Esophagus muscularis mucosa (tissue), 4 donors: ENCODE measurements at places on chromosomes 3 and 15. TPM values are rescaled to one million over a fixed set of nuclear protein-coding genes. Genes with fewer than 3 reads are reported as not detected.

GRCh38 chr3:45226206-45226915 lies at the start of gene TMEM158:
Gene TMEM158, minus strand, starts transcription at chr3:45226287. Its CDS starts 260 bp downstream, at chr3:45226027.
- no peak for DNase-seq

DNA sequence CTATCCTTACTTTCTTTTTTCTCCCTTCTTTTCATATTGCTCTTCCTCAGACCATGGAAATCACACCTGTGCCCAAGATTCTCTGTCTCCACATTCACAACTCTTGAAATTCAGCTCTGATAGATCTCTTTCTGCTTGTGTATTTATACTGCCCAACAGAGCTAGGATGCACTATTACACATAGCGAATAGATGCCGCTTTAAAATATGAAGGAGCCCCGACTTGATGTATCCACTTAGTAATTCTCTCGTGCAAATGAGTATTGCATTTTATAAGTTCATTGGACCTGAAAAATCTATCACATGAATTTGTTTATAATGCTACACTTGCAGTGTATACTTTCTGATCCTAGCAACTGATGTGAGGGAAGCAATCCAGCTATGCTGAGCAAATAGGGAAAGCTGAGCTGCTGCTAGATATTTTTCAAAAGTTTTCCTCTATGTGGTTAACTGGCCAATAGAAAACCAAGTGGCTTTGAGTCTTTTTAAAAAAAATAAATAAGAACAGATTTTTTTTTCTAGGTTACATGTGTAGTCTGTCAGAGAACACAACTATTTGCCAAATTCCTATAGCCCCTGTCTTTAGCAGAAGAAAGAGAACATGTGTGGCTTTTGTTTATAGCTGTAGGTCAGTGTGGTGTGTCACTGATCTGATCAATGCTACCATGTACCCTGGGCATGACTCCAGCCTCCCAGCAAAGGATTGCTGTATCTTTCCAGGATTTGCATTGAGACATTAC lies 64.3 kb upstream of the LEKR1 start:
- no peak for DNase-seq

DNA sequence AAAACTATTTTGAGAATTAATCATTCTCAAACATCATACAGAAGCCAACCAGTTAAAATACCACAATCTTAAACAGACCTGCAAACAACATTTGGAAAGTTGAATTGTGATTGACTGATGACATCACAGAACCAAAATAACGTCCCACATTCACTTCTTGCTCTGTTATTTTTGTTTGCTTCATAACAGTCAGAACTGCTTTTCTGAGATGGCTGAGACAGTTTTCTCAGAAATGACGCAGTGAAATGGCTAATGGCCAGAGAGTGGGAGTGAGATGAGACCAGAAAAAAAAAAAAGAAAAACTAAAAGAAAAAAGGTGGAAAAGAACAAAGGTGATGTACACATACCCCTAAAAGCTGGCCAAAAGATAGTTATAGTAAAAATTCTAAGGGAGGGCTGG lies 1061.2 kb downstream of the FHIT start:
- no peak for DNase-seq

GRCh38 chr3:37255990-37256308 lies 81.6 kb upstream of the LRRFIP2 start:
- no peak for DNase-seq

DNA sequence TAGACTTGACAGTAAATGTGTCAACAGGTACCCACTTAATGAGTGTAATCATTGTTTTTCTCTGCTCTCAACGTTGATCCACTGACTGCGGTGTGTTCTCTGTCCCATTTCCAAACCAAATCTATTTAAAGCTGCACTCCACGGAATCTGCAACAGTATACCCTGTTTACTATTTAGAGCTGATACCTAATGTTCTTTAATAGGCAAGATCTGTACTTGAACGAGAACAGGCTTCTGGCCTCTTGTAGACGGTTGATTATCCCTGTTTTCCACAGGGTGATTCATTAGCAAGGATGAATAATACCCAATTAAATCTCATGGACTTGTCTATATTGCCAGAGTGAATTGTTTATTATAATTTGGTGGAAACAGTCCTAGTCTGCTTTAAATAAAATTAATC lies 189.9 kb downstream of the LPP start:
- no peak for DNase-seq

- no peak for DNase-seq
Measured at GRCh38 chr3:87696124-87697013, 362.4 kb downstream of the CGGBP1 start.

Gene ANKRD63
- not detected for total RNA-seq
